Activated T-helper 1 cell treated with anti-CD3 and anti-CD28 coated beads, Interleukin-12 subunit alpha, Interleukin-12 subunit beta, Interleukin-2, Interleukin-4 antibody, amounts not matched to agents 30 ng/mL and 10 ng/mL and 1 ng/mL, durations not matched to agents 14 hours and 24 hours and 36 hours (primary cell): ENCODE measurements at places on chromosomes 5 and 9.

DNA sequence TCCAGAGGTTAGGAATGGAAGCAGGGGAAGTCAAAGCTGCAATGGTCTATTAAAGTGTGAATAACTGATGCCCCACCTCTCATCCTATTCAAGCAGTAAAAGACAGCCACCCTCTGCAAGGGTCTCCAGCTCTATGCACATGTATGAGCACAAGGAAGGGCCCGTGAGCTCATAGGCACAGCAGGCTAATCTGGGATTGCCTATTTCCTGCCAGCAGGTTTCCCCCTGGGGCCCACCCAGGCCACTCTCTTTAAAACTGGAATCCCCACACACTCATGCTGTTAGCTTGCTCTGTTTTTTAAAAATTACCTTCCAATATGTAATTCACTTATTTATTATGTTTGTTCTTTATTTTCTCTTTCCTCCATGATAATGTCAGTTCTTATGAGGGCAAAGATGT is 48.7 kb upstream of the ZNF366 start:
- DNase-seq: no peak

GRCh38 chr5:179154346-179154990 is 94.3 kb downstream of the ZNF354C start:
- DNase-seq: no peak

DNA sequence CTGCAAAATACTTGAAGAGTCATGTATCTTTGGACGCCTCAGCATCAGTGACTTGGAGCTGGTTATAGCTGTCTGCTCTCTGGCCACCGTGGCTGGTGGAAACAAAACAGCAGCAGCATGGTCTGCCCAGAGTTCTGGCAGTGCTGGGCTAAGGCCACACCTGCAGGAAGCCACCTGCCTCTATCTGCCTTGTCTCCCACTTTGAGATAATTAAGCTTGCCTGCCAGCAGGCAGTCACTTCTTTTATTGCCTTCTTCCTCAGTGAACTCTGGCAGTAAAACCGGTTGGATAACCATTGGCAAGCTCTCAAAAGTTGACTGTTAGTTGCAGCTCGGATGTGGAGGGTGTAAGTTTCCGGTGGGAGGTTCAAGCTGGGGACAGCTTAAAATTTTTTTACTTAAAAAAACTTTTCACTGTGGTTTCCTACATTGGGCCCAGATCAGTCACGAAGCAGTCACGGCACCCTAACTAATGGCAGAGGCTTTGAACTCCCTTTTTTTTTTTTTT is 4.9 kb downstream of the SMIM3 start:
- DNase-seq: peak; percentile 69

DNA sequence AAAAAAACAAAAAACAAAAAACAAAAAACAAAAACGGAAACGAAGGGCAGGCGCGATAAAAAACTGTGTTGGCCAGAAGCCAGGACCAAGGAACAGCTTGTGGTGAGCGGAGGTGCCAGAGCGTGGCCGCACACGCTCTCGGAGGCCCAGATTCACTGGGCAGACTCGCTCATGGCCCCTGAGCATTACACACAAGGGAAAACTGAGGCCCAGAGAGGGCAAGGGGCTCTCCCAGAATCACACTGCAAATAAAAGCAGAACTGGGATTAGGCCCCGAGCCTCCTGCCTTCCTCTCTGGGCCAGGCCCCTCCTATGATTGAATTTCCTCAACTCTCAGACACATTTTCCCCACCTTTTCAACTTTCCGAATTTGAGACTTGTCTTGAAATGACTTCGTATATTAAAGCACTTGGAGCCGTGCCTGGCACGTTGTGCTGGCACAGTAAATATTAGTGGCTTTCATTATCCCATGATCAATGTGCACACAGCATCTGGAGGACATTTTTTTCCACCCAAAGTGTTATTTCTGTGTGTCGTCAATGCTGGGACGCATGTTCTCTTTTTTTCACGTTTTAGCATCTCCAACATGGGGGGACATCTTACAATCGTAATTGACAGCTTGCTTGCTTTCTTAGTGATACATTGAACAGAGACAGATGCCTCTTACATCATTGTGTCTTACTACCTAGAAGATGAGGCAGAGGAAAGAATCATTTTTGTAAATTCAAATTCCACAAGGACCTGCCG is 7.4 kb downstream of the FIBCD1 start:
- DNase-seq: no peak

GRCh38 chr5:80275347-80275746 is 19.5 kb upstream of the SERINC5 start:
- no peak for DNase-seq

DNA sequence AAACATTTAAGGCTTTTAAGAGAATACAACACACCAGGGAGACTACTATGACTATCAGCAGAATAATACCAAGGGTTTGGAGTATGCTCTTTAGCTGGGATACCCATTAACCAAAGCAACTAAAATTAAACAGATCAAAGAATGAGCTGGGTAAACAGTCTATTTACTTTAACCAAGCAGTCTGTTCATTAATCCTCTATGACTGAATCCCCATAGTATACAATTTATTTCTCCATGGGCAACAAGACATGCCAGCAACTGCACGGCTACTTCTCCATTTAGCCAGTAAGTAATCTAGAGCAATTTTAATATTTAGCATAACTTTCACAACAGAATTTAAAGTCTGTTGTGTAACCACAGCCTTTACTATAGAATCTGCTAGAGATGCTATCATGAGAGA is 77.6 kb downstream of the CDO1 start:
- DNase-seq: no peak

GRCh38 chr5:168557389-168557788 is 21.8 kb downstream of the PANK3 start:
- DNase-seq: no peak

DNA sequence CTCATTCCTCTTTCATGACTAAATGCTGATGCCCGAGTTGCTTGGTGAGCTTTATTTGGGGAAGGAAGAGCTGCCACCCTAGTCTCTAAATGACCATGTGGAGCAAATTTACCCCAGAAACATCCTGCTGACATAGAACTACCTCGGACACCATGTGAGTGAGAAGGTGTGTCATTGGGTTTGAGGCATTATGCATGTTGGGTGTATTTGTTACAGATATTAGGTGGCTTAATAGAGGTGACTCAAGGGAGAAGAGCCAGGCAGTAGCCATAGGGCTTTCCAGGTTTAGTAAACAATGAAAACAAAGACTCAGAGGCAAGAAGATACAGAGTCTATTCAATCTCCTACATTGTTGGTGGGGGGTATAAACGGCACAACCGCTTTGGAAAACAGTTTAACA is 581.5 kb downstream of the CCDC171 start:
- no peak for DNase-seq

- no peak for DNase-seq
Observed at GRCh38 chr9:89462199-89462598, 35.7 kb downstream of the SEMA4D start.

- no peak for DNase-seq
Observed at GRCh38 chr5:8019719-8020218, 150.8 kb downstream of the MTRR start.
